Transverse colon (tissue), 4 donors: ENCODE measurements at places on chromosomes 7 and 10. TPM values are rescaled to one million over a fixed set of nuclear protein-coding genes. Genes with fewer than 3 reads are reported as not detected.

Gene HKDC1
- 26.8 TPM for total RNA-seq

- no peak for DNase-seq
Measured at GRCh38 chr7:53624356-53624755, 588.9 kb downstream of the POM121L12 start.

DNA sequence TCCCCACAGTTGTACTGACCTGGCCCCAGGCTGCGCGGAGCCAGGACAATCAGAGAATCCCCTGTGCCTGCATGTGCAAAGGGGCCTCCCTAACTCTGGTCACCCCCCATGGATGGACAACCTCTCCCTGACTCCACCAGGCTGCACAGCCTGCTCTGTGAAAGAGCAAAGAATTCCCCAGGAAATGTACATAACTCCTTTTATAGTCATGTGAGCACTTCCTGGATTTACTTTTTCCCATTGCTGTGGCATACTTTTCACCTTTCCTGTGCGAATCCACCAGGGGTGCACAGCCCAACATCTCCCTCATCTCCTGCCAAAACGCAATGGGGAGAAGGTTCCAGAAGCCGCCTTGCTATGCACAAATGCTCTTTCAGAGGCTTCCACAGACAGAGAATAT is 27.9 kb downstream of the FGFR2 start:
- DNase-seq, result no peak

DNA sequence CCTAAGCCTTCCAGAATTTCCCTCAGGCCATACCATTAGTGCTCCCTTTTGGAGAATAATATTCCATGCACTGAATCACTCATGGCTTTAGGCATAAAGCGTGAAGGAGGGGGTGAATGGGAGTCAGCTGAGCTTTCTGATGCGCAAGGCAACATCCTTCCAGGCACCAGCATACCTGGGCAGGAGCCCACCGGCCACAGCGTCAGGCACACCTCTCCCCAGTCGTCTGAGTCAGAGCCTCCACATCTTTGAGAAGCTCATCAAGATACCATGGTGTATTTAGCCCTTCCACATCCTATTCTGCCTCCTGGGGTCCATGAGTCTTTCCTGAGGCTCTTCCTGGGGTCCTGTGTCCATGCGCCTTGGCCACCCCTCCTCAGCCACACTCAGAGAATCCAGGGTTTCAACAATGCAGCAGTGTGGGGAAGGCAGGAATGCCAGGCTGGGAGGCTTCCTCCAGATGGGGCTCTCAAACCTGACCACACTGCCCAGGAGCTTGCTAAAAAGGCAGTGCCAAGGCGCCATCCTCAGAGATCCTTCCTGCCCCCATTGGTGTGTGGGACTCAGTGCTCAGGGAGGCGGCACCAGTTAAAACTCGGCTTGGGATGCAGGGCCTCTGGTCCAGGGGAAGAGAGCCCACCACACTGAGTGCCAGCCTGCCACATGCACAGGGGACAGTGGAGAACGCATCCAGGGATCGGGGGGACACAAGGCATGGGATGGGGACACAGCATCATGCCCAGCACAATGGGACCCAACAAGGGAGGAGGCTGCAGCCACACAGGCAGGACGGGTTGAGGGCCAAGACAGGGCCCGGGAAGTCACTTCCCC is 31.6 kb downstream of the RASGEF1A start:
- DNase-seq, result no peak

DNA sequence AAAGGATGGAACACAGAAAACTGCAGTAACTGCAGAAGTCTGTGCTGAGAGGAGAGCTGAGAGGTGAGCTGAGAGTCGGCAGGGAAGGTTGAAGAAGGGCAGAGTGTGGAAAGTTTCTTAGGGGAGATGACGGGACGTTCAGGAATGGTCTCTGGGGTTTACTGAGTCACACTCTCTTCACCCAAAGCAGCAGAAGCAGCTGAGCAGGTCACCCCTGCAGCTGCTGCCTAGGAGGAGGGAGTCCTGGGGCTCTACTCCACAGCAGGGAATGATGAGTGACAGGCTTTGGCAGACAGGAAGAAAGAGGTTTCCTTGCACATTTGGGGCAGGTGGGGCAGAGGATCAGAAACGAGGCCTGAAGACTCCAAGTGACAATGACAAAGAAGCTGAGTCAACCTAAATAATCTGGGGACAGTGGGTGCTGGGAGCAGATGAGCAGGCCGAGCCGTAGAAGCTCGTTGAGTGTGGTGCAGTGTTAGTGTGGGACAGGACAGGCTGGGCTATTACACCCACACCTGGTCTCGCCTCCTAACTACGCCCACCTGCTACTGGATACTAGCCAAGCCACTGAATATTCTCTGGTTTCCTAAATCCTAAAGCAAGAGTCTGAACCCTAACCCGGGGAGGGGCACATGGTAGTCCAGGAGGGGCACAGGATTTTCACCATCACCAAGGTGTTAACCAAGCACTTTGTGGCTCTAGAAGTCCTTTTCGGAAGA is 24.9 kb downstream of the BEND7 start:
- no peak for DNase-seq

DNA sequence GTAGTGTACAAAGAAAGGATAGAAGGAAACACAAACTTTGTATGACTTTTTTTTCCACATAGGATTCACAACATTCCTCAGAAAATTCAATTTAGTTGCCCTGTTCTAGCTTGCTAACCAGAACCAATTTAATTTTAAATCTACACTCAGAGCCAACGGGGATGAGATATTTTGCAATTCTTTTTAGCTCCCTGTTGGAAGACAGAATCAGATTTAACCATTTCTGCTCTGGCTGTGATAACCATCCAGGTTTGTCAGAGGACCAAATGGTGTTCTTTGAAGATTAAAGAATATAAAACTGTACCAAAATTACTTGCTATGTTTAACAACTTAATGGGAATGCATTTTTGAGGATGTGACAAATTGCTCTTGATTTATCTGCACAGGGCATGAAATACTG is 319.7 kb downstream of the HPSE2 start:
- no peak for DNase-seq

Gene PSMC2
- 59.9 TPM for total RNA-seq

GRCh38 chr7:4667776-4668509 is 14.2 kb upstream of the FOXK1 start:
- no peak for DNase-seq

GRCh38 chr7:98185101-98185500 is 26.1 kb upstream of the BHLHA15 start:
- DNase-seq, result no peak

Gene CCDC71L
- total RNA-seq, result 28.1 TPM

DNA sequence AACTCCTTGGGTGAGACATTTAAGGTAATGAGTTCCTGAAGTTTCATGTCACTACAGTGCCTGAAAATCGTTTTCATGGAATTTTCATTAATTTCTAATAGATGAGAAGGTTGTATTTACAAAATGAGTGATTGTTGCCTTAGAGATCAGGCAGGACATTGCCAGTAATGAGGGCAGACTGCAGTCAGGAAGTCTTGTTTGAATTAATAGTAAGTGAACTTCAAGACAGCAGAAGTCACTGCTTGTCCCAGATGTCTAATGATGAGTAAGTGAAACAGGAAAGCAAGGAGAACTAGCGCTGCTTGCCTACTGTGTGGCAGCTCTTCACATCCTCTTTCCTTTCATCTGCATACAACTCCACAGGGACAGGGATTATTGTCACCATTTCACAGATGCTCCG is 237.4 kb downstream of the BAMBI start:
- DNase-seq, result no peak

DNA sequence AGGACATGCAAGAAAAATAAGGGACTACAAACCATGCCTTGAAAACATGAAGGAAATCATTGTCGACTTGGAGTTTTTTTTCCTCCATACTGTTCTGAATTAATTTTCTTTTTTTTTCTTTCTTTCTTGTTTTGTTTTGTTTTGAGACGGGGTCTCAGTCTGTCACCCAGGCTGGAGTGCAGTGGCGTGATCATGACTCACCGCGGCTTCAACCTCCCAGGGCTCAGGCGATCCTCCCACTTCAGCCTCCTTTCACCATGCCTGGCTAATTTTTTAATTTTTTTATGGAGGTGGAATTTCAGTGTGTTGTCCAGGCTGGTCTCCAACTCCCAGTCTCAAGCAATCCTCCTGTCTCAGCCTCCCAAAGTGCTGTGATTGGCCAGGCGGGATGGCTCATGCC is 11.6 kb downstream of the UCMA start:
- no peak for DNase-seq

DNA sequence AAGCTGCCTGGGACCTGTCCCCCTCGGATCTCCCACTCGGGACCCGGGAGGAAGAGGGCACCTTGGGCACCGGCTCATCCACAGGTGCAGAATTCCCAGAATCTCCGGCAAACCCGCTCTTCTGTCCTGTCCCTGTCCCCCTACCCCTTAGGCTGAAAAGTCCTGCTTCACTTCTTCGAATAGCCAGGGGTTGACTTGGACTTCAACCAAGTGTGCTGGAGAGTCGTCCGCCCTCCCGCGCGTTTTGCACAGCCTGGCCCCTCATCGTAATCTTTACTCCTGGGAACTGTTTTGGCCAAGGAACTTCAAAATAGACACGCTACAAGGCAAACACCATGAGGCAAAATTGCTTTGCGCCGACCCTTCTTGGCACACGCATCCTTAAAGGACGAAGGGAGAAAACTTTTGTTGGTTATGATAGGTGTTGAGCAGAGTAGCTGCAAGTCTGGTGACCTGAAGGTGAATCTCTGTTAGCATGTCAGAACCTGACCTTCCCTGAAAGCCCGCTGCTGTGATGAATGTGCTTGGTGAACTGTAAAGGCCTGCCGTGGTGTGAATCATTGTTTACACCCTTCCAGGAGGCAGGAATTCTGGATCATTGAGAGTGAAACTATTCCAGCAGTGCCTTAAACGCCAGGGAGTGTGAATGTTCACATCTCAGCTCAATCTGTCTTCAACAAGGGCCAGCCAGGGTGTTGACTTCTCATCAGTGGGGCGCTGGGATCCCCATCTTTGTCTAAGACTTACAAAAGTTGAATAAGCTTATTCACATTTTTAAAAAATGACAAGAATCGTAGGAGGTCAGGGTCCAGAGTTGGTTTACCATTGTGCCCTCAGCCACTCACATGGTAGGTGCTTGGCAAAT is 589 bp upstream of the RAPGEF5 start:
- DNase-seq, result peak; percentile 58

Gene BEND7
- total RNA-seq, result 16.1 TPM

GRCh38 chr7:153454306-153454705 is 597.9 kb upstream of the DPP6 start:
- DNase-seq, result no peak

Gene MSMB
- total RNA-seq, result not detected

Gene CARD11
- 5.1 TPM for total RNA-seq

GRCh38 chr10:99529591-99530107 is 3.1 kb upstream of the NKX2-3 start:
- peak; percentile 16 for DNase-seq

DNA sequence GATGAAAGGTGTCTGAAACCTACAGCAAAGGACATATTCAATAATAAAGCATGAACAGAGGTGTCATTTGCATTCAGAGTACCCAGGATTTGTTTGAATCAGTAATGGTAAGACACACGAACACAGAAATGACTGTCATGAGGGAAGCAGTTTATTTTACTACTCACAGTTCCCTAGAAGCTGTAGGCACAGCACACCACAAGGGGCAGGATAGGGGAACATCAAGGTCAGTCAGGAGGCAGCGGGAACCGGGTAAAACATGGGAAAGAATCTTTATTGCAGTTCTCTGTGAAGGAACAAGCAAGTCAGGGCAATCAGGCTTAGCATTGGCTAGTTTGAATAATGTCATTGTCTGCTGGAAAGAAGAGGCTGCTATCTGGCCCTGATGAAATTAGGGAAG is 70.2 kb upstream of the PDSS1 start:
- no peak for DNase-seq

DNA sequence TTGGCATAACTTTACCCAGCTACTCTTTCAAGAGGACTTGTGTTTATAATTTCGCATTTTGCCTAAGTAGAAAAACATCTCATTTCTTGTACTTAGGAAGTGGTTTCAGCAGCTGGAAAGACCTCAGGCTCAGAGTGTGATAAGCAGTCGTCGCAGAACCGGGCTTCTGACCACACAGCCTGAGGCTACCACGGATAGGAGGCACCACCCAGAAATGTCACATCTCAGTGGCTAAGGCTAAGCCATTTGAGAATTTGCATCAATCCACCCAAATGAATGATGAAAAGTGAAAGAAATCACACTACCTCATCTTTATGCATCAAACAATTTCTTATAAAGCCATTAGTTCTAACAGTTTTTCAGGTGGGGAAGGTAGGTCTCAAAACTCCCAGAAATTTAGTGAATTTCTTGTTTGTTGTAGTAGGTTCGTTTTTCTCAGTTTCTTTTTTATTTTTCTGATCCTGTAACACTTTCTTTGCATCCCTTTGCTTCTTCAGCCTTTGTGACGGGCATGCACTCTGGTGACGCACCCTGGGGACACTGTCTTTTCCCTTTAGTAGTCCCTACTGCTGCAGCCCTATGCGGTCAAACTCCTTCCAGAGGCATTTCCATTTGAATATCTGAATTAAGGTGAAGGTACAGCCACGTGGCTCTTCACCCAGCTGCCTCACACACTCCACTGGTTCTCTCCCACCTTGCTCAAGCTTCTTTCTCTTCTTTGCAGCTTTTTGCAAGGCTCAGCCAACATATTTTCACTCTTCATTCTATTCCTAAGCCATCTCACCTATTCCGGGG is 68.5 kb downstream of the MAP3K8 start:
- peak; percentile 43 for DNase-seq

GRCh38 chr10:107847620-107848019 is 683.1 kb upstream of the SORCS1 start:
- no peak for DNase-seq

DNA sequence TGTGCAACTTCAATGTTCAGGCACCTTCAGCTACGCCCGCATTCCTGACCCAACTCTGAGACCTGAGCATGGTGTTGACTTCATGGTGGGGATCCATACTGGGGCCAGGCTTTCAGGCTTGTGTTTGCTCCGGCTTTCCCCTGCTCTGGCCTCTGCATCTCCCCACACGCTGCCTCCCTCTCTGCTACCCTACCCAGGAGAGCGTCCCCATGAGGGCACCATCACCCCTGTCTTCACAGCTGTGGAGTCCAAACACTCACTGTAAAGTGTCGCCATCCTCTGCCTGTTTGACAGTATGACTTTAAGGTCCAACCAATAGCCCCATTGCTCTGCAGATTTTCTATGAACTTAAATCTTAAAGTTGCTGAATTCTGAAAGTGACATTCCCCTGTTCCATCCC is 199.0 kb upstream of the GRB10 start:
- DNase-seq, result no peak

Gene AGAP3
- 64.9 TPM for total RNA-seq

GRCh38 chr7:80705130-80705781 is 66.8 kb downstream of the CD36 start:
- no peak for DNase-seq

- DNase-seq, result no peak
Measured at GRCh38 chr10:131638049-131638879, 262.5 kb upstream of the PPP2R2D start.

- no peak for DNase-seq
Measured at GRCh38 chr10:9012312-9012711, 957.8 kb downstream of the GATA3 start.
